H9 (cell line): ENCODE measurements at places on chromosomes 1 and 21.

GRCh38 chr1:48691429-48692001, 85.2 kb downstream of the BEND5 start:
- no peak for DNase-seq

- no peak for DNase-seq
These were observed 49.4 kb downstream of the SPATA46 start for GRCh38 chr1:162327144-162327787.

GRCh38 chr1:62951428-62951827, 167.5 kb downstream of the ATG4C start:
- DNase-seq: no peak

- DNase-seq: no peak
These were observed 810.9 kb downstream of the LTN1 start for GRCh38 chr21:28181730-28182129.

DNA sequence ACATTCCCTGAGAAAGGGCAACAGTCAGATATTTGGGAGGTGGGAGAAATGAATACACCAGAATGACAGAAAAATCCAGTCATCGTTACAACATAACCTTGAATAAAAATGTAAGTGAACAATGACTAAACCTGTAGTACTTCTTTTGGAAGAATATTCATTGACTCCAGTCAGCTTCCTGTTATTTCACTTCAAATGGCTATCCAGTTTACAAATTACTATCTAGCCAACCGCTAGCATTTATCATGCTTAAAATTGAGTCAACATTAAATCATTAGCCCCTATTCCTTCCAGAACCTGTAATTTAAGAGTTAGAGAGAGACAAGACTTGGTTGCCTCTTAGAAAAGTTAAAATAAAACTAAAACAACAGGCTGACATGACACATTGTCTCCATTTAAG, 33.6 kb downstream of the WLS start:
- no peak for DNase-seq

DNA sequence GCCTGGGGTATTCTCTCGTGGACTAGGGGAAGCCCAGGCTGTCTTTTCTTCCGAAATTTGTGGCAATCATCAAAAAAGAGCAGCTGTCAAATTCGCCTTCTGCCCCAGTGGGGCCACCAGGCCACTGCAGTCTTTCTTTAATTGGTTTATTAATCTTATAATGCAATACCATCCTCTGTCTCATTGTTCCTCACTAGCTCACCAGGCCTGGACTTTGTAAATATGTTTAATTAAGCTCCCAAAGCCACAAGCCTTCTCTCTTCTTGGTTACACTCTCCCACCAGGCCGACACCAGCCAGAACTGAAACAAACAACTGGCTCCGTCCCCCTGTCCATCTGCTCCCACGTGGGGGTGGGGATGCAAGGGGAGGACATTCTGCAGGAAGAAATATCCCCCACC, 22.0 kb upstream of the CAMK1G start:
- no peak for DNase-seq

GRCh38 chr1:51314974-51315373, 15.4 kb downstream of the TTC39A start:
- DNase-seq: no peak

- DNase-seq: no peak
These were observed 23.2 kb downstream of the SLC27A3 start for GRCh38 chr1:153798468-153798780.

- no peak for DNase-seq
These were observed 30.1 kb downstream of the RHEX start for GRCh38 chr1:206082831-206083695.

- no peak for DNase-seq
These were observed 30.5 kb downstream of the TBCE start for GRCh38 chr1:235397733-235398132.

DNA sequence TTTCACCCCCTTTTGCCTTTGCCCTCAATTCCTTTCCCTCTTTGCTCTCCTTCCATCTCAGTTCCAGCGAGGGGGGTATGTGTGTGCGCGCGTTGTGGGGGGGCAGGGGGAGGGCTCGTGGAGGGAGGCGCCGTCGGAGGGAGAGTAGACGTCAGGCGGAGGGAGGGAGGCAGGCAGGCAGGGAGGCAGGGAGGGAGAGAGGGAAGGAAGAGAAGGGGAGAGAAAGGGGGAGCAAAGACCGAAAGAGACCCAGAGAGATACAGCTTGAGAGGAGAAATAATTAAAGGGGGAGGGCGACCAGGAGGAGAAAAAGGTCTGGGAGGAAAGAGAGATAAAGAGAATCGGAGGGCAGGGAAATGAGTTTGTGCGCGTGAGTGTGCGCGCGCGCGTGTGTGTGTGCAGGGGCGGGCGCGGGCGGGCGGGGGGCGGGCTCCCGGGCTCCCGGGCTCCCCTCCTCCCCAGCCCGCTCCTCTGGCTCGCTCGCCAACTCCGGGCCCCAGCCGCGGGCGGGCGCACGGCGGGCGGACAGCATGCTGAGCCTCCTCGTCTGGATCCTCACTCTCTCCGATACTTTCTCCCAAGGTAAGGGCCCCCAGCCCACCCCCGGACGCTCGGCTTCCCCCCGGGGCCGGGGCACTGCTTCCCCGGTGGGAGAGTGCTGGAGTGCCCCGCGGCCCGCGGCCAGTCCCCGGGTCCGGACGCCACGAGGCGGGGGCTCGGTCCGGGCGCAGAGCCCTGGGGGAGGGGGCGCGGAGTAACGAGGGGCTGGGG, at the start of gene KIRREL1:
KIRREL1 (plus strand) TSS at position 499 of the 771 bp plus-strand sequence; CDS start at position 531, 32 bp downstream.
- no peak for DNase-seq

- DNase-seq: no peak
These were observed 2.6 kb downstream of the HDGF start for GRCh38 chr1:156748670-156749418.
